ENCODE measurements at places on chromosomes 7 and 10. TPM values are rescaled to one million over a fixed set of nuclear protein-coding genes. Genes with fewer than 3 reads are reported as not detected.

GRCh38 chr10:4450981-4451908 lies 374.8 kb upstream of the AKR1E2 start:
- DNase-seq: no peak

DNA sequence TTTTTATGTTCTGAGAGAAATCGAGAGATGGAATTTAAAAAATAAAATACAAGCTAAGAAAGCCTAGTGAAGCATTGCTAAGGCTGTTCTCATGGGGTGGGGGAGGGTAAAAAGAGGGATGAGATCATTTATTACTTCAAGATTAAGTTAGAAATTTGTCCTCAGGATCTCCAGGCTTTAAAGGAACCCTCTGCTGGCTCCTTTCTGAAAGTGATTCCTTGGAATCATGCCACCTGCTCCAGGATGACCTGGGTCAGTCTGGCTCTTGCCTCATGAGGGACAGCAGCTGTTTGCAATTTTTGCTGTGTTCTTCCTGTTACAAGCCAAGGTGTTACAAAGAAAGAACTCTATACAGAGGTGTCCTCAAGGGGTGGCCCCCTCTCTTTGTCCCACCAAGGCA lies 69.8 kb downstream of the CDK1 start:
- no peak for DNase-seq

- DNase-seq: no peak
Observed at GRCh38 chr7:6117533-6117932, 86.4 kb downstream of the ANKRD61 start.

- peak; percentile 60 for DNase-seq
Observed at GRCh38 chr10:133378251-133379096, 588 bp upstream of the PAOX start.

DNA sequence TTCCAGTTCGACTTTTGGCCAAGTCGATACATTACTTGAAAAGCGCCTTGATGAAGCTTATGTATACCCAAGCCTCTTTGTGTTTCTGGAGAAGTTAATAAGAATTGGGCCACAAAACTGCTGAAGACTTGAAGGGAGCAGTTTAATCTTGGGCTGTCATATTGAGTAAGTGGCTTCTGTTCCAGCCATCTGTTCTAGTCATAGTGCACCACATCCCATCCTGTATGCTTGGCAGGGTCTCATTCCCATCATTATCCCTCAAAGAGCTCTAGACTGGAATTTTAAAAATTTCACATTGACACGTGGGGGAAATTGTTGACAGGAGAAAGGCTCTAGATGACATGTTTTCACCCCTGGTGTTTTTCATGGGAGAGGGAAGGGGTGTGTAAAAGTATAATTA lies 196.6 kb upstream of the PLPP4 start:
- DNase-seq: no peak

DNA sequence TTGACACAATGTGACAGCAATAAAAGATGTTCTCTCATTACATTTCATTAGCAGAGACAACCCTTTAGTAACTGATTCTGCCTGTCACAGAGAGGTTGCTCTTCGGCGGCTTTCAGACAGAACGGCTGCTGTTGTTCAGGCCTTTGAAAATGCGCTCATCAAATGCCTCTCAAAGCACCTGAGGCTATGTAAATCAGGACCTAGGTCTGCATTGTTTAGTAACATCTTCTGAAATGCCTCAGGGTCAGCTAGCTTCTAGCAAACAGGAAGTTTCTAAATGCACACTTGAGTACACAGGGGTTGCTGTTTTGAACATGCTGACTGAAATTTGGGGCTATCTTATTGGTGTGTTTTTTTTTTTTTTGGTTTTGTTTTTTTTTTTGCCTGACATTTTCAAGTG lies 143.3 kb upstream of the DKK1 start:
- DNase-seq: no peak

GRCh38 chr7:28799619-28800018 lies 158.5 kb downstream of the TRIL start:
- DNase-seq: no peak

DNA sequence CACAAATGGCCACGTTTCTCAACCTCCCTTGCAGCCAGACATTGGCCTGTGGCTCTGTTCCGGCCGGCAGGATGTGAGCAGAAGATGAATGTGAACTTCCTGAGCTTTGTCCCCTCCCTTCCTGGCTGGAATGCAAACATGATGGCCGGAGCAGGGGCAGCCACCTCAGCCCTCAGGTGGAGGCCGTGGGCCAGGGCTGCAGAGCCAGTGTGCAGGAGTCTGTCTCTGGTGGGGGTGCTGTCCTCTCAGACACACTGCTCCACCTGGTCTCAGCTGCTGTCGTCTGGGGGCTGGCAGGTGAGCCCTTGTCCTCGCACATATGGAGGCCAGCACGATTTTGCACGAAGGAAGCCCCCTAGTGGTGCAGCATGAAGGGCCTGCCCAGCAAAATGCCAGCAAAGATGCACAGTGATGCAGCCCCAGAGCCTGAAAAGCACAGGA lies 25.3 kb upstream of the PWWP2B start:
- no peak for DNase-seq

- no peak for DNase-seq
Observed at GRCh38 chr10:7853890-7854289, 35.6 kb downstream of the TAF3 start.

- no peak for DNase-seq
Observed at GRCh38 chr7:28855538-28856217, 102.5 kb downstream of the TRIL start.

DNA sequence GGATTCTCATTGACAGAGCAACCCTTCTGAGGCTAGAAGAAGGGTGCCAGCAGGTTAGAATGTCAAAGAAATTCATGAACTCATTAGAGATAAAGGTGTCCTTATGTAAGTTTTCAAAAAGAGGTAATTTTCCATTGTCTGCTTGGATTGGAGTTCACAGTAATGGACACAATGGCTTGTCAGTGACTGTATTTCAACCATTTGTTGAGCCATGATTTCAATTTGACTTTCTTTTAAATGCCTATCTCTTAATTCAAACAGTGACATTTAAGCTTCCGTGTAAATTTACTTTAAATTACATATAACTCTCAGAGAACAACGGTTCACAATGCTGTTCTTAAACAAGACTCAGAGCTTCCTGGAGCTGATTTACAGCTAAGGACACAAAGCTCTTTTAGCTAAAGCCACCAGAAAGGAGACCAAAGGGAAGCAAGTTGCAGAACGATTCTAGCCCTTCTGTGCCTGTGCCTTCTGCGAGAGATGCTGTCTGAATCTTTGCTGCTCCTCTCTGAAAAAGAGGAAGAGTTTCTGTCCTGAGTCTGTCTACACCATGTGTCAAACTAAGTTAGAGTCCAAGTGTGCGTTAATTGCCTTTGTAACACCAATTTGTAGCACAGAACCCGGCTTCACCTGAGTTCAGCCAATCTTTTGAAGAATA lies 42.2 kb upstream of the PFKP start:
- DNase-seq: no peak

GRCh38 chr7:149423449-149424110 lies 37.3 kb downstream of the ZNF777 start:
- DNase-seq: no peak

- no peak for DNase-seq
Observed at GRCh38 chr7:158284617-158285382, 302.8 kb downstream of the PTPRN2 start.

DNA sequence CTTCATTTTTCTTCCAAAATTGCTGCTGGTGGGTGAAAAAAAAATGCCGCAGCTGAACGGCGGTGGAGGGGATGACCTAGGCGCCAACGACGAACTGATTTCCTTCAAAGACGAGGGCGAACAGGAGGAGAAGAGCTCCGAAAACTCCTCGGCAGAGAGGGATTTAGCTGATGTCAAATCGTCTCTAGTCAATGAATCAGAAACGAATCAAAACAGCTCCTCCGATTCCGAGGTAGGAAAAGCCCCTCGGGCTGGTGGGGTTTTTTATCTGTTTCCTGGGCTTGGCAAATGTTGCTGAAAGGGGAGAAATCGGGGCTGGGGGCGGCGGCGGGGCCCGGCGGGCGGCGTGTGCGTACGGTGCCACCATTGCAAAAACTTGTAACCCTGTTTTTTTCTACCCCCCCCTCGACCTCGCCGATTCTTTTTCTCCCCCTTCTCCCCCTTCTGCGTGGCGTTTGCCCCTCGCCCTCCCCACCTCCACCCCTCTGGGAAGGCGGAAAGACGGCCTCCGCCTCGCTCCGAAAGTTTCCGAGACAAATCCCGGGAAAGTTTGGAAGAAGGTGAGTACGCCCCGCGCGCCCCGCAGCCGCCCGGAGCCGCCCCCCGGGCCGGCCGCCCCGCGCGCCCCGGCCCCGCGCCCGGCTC lies 789 bp downstream of the TCF7L2 start:
- DNase-seq: peak; percentile 64

DNA sequence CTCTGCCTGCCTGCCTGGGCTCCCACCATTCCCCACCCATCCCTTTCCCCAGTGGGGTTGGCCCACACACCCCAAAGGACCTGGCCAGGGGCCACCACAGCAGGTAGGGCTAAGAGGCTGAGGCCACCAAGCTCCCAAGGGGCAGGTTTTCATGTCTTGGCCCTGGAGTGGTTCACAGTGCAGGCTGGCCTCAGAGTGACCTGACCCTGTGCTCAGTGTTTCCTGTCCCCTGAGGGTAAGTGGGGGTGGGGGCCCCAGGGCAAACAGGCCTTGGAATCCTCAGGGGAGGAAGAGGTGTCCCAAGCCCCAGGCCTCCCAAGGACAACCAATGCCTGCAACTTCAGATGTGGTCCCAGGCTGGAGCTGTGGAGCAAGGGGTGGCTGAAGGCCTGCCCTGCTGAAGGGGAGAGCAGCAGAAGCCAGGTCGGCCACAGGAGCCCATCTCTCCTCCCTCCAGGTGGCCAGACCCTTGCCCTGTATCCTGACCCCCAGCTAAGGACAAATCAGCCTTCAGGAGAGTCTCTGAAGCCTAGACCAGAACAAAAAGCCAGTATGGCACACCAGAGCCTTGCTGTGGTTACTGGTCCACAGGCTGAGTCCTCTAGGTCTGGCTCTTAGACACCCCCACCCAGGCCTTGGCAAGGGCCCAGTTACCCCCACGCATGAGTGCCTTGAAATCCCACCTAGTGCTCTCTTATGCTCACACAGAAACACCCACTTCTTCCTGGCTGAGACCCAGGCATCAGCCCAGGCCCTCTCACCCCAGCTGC lies 27.6 kb downstream of the POLL start:
- no peak for DNase-seq

GRCh38 chr7:46197785-46198540 lies 276.9 kb upstream of the IGFBP3 start:
- no peak for DNase-seq

LRRD1 gene
- total RNA-seq: not detected

DUSP5 gene
- 22.1 TPM for total RNA-seq

CYP3A4 gene
- total RNA-seq: 585 TPM

HOXA3 gene
- 16.3 TPM for total RNA-seq

PPP1R17 gene
- total RNA-seq: not detected

MRLN gene
- total RNA-seq: not detected

ZNF316 gene
- 51.2 TPM for total RNA-seq
